ENCODE measurements at places on chromosomes 5 and 9.

GRCh38 chr5:150175536-150175935, 9.0 kb downstream of the CDX1 start:
- no peaks in the 10 kb centered on the region for H3K36me3 ChIP-seq
- peaks cover 9% of the 10 kb centered on the region for H3K27me3 ChIP-seq
- peaks cover 10% of the 10 kb centered on the region for H3K4me1 ChIP-seq

DNA sequence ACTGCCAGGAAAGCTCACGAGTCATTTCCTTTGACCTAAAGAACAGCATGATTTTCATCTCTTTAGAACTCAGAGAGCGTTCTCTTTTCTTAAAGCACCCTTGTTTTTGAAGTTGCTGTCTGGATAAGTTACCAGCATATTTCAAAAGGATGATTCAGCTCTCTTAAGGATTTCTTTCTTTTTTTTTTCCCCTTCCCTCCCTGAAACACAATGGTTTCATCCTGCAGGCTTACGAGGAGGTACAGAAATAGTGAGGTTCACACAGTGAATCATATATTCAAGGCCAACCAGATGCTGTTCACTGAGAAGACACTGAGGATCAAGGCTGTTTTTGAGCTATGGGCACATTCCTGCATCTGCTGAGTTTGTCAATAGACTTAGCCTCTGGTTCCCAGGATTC, 257.2 kb downstream of the KIF4B start:
- no peak overlapping the region for H3K27ac ChIP-seq
- no peaks in the 10 kb centered on the region for H3K36me3 ChIP-seq
- H3K27me3 ChIP-seq, result no peaks in the 10 kb centered on the region
- H3K4me1 ChIP-seq, result no peaks in the 10 kb centered on the region
- no peak overlapping the region for H3K4me3 ChIP-seq

- no peaks in the 10 kb centered on the region for H3K4me1 ChIP-seq
- no peaks in the 10 kb centered on the region for H3K36me3 ChIP-seq
- no peak overlapping the region for H3K27ac ChIP-seq
- H3K4me3 ChIP-seq, result no peak overlapping the region
- DNase-seq, result no peak
- H3K27me3 ChIP-seq, result peaks cover 84% of the 10 kb centered on the region
These were observed 15.5 kb downstream of the IGFBPL1 start for GRCh38 chr9:38408719-38409118.

GRCh38 chr9:112487008-112487798, 576 bp downstream of the KIAA1958 start:
- no peak overlapping the region for H3K27ac ChIP-seq
- no peaks in the 10 kb centered on the region for H3K36me3 ChIP-seq
- DNase-seq, result peak; percentile 36
- H3K4me3 ChIP-seq, result peak overlapping the region; percentile 77
- no peaks in the 10 kb centered on the region for H3K27me3 ChIP-seq
- peaks cover 6% of the 10 kb centered on the region for H3K4me1 ChIP-seq

DNA sequence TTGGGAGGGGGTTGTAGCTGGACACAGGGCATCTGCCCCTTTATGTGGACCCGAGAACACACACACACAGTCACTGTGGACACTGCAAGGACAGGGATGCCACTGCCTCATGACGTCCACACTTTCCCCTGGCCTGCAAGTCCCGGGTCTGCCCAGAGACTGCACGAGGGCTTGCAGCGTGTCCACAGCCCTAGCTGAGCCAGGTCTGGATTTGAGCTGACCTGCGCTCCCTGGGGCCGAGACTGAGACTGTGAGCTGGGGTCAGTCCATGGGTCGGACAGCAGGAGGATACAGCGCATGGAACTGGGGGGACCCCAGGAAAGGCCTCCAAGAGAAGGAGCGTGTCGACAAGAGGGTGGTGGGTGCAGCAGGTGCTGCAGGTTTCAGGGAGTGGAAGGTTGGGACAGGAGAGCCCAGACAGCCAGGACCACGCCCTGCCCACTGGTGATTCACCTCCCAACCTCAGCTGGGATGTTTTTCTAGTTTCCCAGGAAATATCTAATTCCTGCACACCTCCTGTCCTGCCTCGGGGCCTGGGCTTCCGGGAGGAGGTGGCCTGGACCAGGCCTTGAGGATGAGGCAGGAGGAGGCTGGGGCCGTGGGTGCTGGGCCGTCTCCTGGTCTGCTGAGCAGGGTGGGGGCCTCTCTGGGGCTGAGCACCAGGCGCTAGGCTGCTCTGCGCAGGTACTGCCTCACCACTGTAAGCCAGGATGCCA, 806 bp upstream of the RNF224 start:
- H3K27me3 ChIP-seq, result no peaks in the 10 kb centered on the region
- H3K4me3 ChIP-seq, result no peak overlapping the region
- no peak for DNase-seq
- no peak overlapping the region for H3K27ac ChIP-seq
